ENCODE measurements at places on chromosomes 12 and 14.

GRCh38 chr12:124306686-124307555, 12.0 kb downstream of the RFLNA start:
- no peak for DNase-seq

DNA sequence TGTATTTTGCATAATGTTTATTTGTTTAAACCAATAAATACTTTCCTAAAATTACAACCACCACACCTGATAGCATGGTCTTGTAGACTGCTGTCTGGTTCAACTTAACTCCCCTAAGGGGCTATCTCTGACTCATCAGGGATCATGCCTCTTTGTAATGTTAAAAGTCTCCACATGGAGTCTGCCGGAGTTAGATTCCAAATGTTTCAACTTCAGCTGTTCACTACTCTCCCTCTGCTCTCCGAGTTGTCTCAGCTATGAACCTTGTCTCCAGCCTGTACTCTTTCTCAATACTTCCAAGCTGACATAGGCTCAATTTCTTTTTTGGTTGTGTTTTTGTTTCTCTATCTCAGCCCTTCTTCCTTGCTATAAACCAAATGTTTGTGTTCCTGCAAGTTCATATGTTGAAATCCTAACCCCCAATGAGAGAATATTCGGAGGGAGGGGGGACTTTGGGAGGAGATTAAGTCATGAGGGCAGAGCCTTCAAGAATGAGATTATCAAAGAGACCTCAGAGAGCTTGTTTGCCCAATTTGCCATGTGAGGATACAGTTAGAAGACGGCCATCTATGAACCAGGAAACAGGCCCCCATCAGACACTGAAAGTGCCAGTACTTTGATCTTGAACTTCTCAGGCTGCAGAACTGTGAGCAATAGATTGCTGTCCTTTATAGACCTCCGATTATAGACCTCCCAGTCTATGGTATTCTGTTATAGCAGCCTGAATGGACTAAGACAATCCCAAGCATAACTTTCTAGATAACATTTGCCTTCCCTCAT, 858.2 kb downstream of the VRK1 start:
- DNase-seq, result no peak

DNA sequence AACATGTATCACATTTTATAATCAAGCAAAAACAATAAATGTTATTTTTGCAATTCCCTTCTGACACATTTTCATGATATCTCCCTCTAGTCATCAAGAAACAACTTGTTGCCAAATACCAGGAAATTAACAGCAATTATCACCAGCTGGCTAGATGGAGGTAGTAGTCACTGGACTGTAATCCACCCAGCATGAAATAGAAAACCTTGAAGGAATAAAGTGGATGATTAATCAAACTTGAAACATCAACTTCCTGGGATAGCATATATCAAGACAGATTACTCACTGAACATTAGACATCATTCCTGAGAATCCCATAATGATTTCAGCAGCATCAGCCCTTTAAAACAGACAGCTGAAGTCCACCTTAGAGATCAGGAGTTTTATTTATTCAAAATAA, 259.0 kb downstream of the CCDC59 start:
- DNase-seq, result no peak

DNA sequence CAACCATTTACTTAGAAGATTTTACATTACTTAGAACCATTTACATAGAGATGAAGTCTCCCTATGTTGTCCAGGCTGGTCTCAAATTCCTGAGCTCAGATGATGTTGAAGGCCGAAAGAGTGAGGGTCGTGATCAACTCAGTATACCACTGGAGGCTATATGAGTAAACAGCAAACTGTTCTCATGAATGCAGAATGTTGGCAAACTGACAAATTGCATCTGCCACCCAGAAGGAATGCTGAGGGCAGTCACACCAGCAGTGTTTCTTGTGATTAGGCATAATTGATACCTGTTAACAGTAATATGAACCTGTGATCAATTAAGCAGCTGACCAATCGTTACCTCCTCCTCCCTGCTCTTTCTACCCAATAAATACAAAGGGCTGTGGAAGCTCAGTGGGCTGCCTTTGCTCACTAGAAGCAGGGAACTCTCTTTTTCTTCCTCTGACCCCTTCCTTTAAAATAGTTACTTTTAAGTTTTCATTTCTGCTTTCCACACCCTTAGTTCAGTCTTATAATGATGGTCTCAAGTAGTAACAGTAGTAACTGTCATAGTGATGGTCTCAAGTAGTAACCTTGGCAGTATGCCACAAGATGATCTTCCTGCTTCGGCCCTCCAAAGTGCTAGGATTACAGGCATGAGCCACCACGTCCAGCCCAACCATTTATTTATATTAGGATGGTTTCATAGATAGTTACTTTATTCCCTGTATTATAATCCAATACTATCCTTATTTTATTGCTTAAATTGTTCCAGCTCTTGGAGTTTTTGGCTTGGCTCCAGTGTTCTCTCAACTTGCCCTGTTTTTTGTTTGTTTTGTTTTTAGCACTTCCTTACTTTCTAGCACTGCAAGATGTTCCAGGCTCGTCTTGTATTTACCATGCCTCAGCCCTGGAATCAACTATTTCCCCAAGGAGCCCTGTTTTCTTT, 25.8 kb downstream of the LIMA1 start:
- peak; percentile 69 for DNase-seq

DNA sequence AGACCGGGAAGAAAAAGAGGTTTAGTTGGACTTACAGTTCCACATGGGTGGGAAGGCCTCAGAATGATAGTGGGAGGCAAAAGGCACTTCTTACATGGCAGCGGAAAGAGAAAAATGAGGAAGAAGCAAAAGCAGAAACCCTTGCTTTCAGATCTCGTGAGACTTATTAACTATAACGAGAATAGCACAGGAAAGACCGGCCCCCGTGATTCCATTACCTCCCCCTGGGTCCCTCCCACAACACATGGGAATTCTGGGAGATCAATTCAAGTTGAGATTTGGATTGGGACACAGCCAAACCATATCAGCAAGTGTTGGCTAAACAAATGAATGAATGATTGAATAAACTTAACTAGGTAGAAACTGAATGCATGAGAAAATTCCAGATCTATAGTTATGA, 85.3 kb upstream of the PARP11 start:
- no peak for DNase-seq

GRCh38 chr14:69615496-69616407, 4.4 kb downstream of the SUSD6 start:
- DNase-seq, result peak; percentile 52

DNA sequence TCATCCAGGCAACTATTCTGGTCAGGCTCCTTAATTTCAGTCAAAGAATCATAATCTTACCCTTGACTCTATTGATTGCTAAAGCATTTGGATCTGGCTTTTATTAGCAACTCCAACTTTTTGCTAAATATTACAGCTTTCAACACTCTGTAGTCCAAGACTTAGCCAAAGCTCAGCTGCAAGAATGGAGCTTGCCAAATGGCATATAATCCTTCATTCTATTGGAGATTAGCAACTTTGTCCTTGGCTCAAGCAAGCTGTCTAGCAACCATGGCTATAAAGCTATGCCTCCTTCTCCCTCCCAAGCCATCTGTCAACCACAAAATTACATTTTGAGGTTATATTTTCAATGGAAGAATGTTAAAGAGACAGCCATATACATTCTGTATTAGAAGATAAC, 23.1 kb upstream of the NID2 start:
- DNase-seq, result no peak

GRCh38 chr12:95648990-95649791, 97.9 kb upstream of the USP44 start:
- DNase-seq, result peak; percentile 36

- DNase-seq, result peak; percentile 84
Measured at GRCh38 chr12:54560374-54560858, 11.0 kb downstream of the PDE1B start.

DNA sequence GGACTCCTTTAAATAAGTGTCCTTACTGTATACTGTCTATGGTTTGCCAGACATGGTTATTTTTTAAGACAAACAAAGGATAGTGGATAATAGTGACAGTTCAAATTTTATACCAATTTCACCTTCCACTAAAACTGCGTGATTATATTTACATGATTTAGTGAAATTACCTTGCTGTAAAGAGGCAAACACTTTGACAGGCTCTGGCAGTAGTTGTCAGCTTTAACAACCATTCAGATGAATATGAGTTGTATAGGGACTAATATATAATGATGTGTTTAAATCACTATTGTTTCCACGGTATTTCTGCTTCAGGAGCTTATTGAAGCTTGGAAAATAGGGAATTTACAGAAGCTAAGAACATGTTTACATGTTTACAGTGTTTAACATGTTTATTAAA, 1364.0 kb downstream of the FSCB start:
- DNase-seq, result no peak

DNA sequence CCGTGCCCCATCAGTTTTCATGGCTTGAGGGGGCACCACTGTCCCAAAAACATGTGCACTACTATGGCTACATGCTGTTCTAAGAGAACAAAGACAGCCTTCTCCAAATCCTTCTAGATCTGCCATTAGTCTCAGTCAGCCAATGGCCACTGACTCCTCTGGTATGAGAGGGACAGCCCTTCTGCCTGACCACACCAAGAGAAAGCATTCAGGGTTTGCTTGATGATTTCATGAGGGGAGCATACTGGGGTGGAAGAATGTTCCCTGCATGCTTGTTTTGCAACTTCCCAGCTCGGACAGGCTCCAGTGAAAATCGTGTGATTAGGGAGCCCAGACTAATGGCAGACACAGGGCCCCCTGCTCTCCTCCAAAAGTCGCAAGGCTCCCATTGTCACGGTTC, 199.6 kb upstream of the ALG10B start:
- DNase-seq, result no peak

GRCh38 chr12:11568155-11568761, 81.2 kb upstream of the ETV6 start:
- DNase-seq, result no peak

- DNase-seq, result no peak
Measured at GRCh38 chr12:24479131-24479530, 469.8 kb downstream of the BCAT1 start.

DNA sequence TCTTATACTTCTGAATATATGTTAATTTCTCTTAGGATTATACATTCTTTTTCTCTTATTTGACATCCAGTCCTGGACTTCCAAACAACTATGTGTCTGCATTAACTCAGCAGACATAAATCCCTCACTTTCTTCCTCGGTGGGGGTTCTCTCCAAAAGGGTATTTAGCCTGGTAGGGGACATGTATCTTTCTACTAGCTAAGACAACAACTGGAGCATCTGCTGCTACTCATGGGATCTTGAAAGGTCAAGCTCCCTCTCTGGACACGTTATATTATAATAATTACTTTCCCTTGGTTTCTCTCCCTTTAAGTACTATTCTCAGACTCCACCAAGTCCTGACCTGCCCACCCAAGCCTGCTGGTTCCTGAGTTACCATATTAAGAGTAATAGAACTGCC, 983.7 kb upstream of the FLRT2 start:
- DNase-seq, result no peak

GRCh38 chr14:58296726-58297125, 1.6 kb upstream of the ARID4A start:
- no peak for DNase-seq

DNA sequence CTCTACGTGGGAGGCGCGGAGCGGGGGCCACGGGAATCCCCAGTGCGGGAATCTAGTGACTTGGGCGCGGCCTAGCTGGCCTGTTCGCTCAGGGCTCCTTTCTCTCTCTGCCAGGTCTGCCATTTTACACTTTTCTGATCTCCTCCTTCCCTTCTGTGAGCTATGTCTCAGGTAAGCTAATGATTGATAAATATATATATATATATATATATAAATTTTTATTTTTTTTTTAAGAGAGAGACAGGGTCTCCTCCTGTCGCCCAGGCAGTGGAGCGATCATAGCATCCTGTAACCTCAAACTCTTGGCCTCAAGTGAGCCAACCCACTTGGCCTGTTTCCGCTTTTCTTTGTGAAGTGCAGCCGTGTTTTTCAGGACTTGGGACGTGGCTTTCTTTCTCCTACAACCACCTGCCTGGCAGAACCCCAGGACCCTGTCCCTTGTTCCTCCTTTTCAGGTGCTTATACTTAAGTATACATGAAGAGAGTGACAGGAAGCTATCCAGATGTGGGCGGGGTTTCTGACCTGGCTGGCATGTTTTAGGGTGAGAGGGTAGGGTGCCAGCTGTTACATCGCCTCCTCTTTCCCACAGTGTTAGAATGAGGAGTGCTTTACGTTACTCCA, 547 bp downstream of the ZNF140 start:
- no peak for DNase-seq

- no peak for DNase-seq
Measured at GRCh38 chr12:122669397-122670070, 33.6 kb downstream of the HCAR2 start.

DNA sequence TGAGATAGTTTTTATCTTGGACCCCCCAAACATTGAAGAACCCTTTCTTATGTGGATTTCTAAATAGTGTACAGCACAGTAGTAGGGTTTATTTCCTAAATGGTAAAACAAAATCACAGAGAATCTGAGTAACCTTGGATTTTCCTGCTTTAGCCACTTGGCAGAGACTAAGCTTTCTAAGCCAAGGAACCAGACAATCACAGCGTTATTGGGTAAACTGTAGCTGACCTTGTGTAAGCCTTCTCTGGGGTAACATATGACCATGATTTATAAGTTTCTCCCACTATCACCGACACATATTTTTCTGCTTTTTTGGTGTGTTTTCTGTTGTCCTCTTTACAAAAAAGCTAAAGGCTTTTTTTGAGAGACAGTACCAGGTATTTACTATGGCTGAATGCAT, 136.3 kb upstream of the PZP start:
- no peak for DNase-seq

DNA sequence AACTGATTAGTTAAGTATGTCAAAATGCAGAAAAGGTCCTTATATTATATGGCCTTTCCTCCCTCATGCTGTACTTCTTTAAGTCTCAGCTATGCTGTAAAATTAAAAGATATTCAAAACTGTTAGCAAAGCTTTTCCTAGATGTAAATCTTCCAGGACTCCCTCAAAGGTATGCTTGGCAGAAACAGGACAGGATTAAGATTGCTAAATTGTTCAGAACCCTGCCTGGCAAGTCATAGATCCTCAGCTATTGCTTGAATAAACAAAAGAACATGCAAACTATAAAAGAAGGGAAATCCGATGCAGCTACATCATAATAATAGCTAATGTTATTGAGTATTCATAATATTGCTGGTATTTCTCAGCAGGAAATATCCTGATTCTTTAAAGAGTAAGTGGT, 322.6 kb downstream of the CCDC91 start:
- DNase-seq, result no peak
